ENCODE measurements at places on chromosomes 6 and 20.

- DNase-seq: no peak
Measured at GRCh38 chr6:56062836-56063235, 184.5 kb downstream of the COL21A1 start.

- DNase-seq: no peak
Measured at GRCh38 chr6:3875486-3875885, 26.3 kb downstream of the FAM50B start.

DNA sequence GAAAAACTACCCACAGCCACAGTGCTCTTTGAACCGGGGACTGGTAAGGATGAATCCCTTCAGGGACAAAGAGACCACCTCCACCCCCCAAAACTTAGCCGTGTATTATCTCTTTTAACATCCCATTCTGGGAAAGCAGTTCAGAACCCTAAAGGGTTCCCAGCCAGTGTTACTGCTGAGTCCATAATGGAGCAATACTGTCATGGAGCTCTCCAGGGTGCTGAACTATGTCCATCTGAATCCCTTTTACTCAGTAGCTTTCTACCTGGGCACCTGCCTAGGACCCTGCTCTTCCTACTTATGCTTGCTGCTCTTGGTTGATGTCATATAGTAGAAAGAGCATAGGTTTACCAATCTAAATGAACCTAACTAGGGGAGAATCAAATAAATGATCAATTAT is 22.3 kb upstream of the SAYSD1 start:
- peak; percentile 14 for DNase-seq

DNA sequence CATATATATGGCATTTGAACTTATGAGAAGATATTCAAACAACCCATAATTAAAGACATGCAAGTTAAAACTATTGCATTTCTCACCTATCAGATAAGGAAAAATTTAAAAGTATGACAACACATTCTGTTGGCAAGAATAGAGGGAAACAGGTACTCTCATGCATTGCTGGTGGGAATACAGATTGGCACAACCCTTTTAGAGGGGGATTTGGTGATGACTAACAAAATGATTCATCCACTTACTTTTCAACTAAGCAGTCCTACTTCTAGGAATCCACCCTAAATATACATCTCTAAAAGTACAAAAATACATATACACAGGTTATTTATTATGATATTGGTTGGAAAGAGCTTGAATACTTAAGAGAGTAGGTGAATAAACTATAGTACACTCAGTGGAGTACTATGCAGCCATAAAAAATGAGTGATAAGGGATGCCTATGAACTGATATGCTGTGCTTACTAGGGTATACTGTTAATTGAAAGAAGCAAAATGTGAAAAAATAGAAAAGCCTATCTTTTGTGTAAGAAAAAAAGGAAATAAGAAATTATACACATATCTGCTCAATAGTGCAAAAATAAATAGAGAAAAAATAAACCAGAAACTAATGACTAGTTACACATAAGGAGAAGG is 42.2 kb downstream of the ADAT2 start:
- no peak for DNase-seq

DNA sequence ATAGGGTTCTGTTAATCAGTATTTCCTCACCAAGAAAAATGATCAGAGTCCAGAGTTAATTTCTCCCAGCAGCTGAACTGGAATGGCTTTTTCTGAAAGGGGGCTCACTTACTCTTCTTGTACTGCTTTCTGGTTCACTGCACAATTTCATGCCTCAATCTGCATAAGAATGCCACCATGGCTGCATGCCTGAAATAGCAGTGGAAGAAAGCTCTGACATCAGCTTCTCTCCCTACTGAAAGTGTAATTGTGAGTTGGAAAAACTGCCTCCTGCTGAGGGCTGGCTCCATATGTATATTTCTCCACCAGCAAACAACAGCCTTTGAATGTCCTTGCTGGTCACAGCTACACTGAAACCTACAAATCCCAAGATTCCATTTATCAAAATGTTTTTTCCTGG is 1027.2 kb upstream of the GJE1 start:
- DNase-seq: no peak

- DNase-seq: no peak
Measured at GRCh38 chr6:80234908-80235307, 128.4 kb downstream of the BCKDHB start.

DNA sequence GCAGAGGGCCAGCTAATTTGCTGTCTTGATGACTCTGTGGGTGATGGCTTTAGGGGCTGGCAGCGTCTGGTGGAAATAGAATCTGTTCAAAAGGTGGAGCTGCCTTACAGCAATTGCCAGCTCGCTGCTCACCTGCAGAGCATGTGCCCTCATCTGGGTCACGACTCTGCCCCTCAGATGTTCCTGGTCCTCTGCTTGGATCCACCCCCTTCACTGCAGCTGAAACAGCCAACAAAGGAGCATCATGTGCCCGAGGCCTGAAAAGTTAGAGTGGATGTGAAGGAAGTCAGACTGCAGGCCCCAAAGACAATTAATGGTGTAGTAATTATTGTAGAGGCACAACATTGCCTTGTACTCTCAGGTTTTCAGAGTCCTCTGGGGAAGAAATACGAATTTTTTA is 19.9 kb downstream of the RREB1 start:
- no peak for DNase-seq

- DNase-seq: no peak
Measured at GRCh38 chr6:134678436-134678889, 271.4 kb downstream of the ALDH8A1 start.

- DNase-seq: no peak
Measured at GRCh38 chr6:27321370-27321769, 9.3 kb upstream of the POM121L2 start.

DNA sequence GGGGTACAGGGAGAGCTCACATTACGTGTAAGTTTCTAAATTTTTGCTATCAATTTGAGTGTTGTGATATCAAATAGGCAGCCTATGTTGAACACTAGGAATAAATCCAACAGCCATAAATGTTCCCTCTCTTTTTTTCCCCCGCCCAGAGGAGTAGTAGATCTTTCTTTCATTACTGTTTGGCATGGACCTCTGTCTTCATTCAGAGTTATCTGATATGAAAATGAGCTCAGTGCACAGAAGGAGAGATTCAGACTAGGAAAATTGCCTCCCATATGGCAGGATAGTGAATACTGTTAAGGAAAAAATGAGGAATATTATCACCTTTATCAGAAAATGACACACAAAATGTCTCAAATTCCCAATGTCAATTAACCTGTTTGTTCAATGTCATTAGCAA is 110.0 kb upstream of the EYS start:
- no peak for DNase-seq

- no peak for DNase-seq
Measured at GRCh38 chr6:135876058-135876457, 24.6 kb downstream of the PDE7B start.

DNA sequence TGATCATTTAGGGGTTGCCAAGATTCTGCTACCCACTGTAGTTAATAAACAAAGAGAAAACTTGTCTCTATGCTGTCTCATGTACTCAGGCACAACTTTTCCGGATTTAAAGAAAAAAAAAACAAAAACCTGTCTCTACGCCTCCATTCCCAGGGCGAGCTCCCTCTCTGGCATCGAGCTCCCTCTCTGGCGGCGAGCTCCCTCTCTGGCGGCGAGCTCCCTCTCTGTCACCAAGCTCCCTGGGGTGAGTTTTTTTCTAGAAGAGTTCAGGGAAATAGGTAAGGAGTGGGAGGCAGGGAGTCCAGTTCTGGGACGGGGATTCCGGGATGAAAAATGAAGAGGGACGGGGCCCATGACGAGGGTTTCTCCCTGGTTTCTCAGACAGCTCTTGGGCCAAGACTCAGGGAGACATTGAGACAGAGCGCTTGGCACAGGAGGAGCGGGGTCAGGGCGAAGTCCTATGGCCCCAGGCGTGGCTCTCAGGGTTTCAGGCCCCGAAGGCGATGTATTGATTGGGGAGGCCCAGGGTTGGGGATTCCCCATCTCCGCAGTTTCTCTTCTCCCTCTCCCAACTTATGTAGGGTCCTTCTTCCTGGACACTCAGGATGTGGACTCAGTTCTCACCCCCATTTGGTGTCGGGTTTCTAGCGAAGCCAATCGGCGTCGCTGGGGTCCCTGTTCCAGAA is 16.5 kb upstream of the HLA-A start:
- DNase-seq: no peak

GRCh38 chr6:143880412-143880811 is 16.1 kb downstream of the ZC2HC1B start:
- DNase-seq: no peak

DNA sequence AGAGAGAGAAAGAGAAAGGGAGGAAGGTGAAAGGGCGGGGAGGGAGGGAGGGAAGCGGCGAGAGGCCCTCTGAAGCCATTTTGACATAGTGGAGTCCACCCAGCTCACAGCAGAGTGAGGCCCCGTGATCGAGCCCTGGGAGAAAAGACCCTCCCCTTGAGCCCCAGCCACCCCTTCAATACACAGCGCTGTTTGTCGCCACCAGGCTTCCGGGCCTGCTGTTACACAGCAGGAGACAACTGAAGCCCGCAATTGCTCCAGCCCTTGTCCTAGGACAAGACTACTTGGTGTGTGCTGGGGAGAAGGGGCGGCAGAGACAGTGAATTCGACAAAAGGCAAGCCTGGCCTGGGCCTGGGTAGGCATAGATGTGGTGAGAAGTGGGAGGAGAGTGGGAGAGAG is 67.3 kb downstream of the PRR18 start:
- no peak for DNase-seq

DNA sequence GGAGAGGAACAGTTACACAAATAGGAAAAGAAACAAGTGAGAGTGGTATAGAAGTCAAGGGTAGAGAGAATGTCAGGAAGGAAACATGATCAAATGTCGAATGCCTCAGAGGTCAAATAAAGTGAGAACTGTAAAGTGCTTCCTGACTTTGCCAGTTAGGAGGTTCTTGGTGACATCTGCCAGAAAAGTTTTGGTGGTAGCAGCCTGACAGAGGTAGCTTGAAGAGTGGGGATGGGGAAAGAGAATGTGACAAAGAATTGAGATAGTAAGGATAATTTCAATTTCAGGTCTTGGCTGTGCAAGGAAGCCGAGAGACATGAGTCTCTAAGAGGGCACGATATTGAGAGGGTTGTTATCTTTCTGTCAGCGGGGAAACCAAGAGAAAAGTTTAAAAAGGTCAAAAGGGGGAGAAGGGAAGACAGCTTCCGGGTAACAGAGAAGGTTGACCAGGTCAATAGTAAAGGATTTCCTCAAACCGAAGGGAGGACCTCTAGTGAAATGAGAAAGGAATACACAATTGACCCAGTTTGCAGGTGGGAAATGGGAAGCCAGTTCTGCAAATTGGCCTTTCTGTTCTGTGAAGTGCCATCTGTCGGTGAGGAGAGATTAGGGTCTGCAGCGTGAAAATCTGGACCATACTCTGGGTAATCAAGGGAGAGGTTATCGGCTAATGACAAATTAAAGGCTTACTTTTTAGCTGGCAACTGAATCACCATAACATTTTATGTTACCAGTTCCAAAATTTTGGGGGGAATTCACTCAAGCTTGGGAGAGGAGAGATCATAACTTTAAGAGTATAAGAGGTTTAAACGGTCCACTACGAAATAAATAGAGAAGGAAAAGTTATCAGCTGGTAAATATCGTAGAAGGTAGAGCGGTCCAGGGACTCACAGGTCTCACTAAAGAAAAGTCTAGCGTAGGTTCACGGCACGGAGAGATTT is 973 bp upstream of the BRD2 start:
- no peak for DNase-seq

GRCh38 chr20:16005021-16005914 is 568.0 kb downstream of the KIF16B start:
- DNase-seq: no peak

DNA sequence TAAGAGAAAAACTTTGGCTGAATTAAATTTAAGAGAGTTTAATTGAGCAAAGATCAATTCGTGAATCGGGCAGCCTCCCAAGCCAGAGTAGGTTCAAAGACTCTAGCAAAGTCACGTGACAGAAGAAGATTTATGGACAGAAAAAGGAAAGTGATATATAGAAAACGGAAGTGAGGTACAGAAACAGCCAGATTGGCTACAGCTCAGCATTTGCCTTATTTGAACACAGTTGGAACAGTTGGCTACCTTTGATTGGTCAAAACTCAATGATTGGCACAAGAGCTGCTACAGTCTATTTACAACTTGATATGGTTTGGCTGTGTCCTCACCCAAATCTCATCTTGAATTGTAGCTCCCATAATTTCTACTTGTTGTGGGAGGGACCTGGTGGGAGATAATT is 102.6 kb downstream of the PLG start:
- no peak for DNase-seq

DNA sequence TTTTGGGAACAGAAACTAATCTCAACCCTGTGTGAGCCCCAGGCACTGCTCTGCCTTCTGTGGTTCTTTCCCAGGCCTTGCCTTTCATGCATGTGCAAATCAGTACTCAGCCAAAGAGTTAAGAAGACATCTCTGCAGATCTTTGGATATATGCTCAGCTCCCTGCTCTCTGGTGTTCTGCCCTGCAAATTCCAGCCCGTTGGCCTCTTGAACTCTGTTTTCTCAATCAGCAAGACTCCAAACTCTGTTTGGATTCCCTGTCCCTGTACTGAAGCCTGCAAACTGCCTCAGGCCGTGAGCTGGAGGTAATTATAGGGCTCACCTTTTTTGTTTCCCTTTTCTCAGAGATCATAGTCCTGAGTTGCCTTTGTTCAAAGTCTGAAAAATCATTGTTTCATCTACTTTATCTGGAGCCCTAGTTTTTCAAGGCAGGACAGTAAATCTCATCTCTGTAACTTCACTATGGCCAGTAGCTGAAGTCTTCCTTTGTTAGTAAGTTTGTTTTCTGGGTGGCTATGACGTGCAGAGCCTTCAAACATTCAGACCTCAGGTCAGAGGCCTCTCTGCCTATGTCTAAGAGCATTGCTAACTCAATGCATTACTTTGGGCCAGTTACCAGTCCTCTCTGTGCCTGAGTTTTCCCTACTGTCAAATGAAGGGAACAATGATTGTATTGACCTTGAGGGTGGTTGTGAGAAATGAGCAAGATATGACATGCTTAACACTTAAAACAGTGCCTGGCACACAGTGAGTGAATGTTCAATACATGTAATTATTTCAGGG is 15.9 kb upstream of the MDFI start:
- no peak for DNase-seq

- DNase-seq: no peak
Measured at GRCh38 chr20:25296094-25297093, 48.5 kb downstream of the PYGB start.
